IMR-90 (cell line): ENCODE measurements at places on chromosomes 6 and 20. TPM values are rescaled to one million over a fixed set of nuclear protein-coding genes. Genes with fewer than 3 reads are reported as not detected.

- no peak for DNase-seq
Observed at GRCh38 chr6:151963001-151963400, 155.5 kb downstream of the ESR1 start.

DNA sequence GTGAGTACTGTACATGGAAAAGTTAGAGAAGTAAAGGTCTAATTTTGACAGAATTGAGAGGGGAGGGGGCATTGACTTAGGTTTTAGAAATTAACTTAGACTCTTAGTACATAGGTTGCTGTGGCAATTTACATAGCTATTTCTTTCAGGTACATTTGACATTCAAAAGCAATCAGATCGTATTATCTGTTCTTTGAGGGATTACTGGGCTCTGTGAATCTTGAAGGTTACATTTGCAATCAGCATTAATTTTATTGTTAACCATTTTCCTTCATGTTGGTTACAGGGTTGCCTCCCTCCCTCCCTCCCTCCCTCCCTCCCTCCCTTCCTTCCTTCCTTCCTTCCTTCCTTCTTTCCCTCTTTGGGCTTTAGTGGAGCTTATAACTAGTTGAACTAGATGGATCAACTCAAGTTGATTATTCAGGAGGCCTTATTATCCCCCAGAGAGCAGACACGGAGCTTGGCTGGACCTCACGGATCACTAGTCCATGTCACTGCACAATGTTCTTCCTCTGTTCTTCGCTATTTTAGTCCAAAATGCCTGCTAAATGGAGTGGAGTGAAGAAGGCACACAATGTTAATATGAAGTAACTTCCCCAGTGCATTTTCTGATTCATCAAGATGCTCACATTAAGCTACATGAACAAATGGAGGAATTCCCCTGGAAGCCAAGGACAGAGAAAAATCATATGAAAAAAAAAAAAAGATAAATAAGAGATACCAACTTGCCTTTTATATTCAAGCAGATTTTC, 87.8 kb downstream of the PLCB4 start:
- DNase-seq: peak; percentile 76

MAP7 gene
- 0.28 and 0.36 TPM in 2 replicates for total RNA-seq

GRCh38 chr6:167212713-167213005, 54.9 kb upstream of the GPR31 start:
- DNase-seq: no peak

TRIM15 gene
- not detected in 2 replicates for total RNA-seq

E2F1 gene
- total RNA-seq: 10.6 and 10.9 TPM in 2 replicates

DNA sequence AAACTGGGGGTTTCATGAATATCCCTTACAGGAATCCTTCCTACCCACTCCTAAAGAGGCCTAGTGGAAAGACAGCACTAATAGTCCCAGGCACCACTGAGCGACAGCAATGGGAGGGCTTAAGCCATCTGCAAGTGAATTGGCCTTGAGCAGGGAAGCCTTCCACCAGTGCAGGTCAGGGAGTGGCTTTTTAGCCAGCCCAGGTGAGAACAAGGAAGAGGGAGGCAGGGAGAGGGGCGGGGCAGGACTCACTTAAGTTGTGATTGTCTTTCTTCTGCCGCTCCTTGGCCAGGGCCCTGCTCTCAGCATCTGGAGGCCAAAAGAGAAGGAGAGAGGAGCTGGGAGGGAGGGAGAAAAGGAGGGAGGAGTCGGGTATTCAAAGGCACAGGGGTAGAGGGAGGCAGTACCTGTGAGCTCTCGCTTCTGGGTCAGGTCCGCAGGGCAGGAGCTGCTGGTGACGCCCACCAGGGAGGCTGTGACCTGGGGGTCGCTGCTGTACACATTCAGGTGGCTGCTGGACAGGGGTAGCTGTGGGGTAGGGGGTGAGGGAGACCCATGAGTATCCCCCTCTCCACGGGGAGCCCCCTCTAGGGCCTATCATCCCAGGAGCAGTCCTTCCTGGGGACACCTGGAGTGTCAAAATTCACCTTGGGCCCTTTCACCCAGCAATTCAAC, 47.8 kb downstream of the TFEB start:
- DNase-seq: no peak

DNA sequence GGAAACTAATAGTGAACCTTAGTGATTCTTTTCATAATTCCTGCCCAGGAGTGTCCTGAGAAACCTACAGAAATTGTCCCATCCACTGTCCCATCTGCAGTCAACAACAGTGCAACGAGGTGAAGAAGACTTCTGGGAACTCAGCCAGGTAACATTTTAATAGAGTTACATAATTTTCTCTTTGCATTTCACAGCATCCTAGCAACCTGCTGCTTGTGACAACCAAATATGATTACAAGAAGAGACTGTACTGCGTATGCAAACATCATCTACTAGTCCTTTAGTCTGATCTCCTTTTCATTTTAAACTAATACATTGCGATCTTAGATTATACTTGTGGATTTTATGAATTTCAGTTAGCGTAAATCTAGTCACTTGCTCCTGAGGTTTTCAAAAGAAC, 951.6 kb downstream of the TFAP2A start:
- DNase-seq: no peak

- DNase-seq: peak; percentile 88
Observed at GRCh38 chr6:129849456-129849855, 11.7 kb downstream of the TMEM244 start.

- DNase-seq: no peak
Observed at GRCh38 chr20:58755766-58756449, 63.3 kb downstream of the NPEPL1 start.

DNA sequence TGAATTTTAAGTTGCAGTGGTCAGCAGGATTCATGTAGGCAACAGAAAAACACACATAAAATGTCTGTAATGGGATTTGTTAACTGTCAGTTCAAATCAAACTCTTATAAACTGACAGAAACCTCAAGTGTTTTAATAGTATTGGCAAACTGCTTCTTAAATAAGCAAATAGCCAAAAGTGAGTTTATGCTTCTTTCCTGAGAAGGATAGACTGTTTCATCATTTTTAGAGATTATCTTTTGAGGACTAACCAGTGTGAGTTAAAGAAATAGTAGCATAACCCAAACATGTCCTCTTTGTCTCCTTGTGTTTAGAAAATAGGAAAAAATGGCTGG, 68.0 kb downstream of the AIG1 start:
- DNase-seq: no peak

DNA sequence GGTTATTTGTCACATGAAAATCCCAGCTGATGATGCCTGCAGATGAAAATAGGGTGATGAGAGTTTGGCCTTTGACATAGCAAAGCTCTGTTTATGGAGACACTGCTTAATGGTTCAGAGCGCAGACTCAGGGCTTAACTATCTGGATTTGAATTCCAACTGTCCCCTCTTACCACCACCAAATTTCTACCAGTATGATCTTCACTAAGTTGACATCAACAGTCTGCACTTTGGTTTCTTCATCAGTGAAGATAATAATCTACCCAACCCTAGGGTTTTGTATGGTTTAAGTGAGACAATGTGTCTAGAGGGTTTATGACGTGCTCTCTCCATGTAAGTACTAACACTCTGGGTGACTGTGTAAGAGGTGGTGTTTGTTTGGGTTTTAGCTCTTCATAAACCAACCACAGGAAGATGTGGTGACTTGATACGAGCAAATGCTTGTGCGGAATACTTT, 151.4 kb upstream of the TNFAIP3 start:
- DNase-seq: peak; percentile 63
